Stimulated activated CD4-positive, alpha-beta T cell treated with anti-CD3 and anti-CD28 coated beads, Interleukin-4, amount 100 ng/mL, for 4 hours (primary cell): ENCODE measurements at places on chromosomes 5 and 9.

GRCh38 chr9:68462105-68462775, 78.4 kb downstream of the TMEM252 start:
- no peak for DNase-seq

GRCh38 chr5:156387391-156387790, 60.4 kb downstream of the SGCD start:
- no peak for DNase-seq

DNA sequence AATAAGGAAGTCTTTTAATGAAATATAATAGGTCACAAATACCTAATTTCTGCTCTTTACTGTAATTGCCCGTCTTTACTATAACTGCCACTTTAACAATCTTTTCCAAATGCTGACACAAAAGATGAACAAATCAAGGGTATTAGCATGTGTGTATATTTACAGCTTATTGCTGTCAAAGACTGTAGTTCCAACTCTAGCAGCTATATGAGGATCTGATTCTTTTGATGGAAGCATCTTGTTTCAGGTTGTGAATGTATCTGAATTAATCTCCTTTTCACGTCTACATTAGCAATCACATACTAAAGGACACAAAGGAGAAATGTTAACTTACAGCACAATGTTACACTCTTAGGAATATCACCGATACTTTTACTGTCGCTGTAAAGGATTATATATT, 27.9 kb downstream of the RFX3 start:
- no peak for DNase-seq

- DNase-seq, result no peak
Observed at GRCh38 chr5:36641431-36641830, 35.0 kb downstream of the SLC1A3 start.

GRCh38 chr5:1343315-1343751, 1.6 kb downstream of the CLPTM1L start:
- DNase-seq, result no peak

- no peak for DNase-seq
Observed at GRCh38 chr9:115998666-115999065, 154.9 kb upstream of the PAPPA start.

- no peak for DNase-seq
Observed at GRCh38 chr5:142326480-142326938, 1.7 kb upstream of the SPRY4 start.

DNA sequence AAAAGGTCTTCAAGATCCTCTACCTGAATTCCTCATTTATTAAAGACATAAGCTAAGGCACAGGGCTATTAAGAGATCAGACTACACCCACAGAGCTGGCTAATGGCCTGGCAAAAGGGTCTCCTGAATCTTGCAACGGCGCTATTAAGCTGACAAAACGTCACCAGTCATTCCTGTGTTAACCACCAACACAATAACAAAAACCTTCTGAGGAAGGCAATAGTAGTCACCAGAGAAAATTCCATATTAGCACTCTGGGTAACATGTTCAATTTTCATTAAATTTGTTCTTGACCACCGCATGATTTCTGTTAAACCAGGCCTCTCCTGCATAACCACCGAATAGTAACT, 77.0 kb downstream of the GNAQ start:
- no peak for DNase-seq

GRCh38 chr9:69898714-69899209, 78.1 kb downstream of the CFAP95 start:
- DNase-seq, result no peak

GRCh38 chr5:113897748-113898147, 384.3 kb downstream of the YTHDC2 start:
- DNase-seq, result no peak

GRCh38 chr5:1805736-1806135, 4.5 kb downstream of the NDUFS6 start:
- no peak for DNase-seq

GRCh38 chr5:119220576-119221197, 135.1 kb upstream of the TNFAIP8 start:
- no peak for DNase-seq

DNA sequence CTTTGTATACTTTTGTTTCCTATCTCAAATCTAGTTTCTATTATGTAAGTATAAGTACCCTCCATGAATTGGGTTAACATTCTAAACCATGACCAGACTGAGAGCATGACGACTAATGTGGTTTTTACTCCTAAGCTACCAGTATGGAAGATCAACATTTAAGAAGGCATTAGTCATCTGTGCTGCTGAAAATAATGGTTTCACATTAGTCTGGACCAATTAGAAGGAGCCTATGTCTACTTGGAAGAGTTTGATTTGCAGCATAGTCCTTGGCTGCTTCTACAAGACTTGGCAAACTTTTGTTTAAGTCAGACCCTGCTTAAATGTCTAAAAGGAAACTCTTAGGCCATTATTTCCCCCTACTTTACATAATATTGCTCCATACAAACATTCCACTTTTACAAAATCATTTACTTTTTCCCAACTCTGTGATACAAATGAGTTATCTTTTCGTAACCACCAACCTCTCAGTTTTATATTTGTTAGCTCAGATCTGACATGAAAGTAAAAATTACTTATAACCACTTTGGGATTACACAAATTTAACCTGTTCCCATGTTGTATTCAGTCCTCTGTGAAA, 186.7 kb downstream of the COMMD10 start:
- DNase-seq, result no peak

GRCh38 chr9:131867611-131868192, 127.8 kb upstream of the RAPGEF1 start:
- DNase-seq, result no peak

- no peak for DNase-seq
Observed at GRCh38 chr9:77022783-77023440, 3.5 kb downstream of the FOXB2 start.

DNA sequence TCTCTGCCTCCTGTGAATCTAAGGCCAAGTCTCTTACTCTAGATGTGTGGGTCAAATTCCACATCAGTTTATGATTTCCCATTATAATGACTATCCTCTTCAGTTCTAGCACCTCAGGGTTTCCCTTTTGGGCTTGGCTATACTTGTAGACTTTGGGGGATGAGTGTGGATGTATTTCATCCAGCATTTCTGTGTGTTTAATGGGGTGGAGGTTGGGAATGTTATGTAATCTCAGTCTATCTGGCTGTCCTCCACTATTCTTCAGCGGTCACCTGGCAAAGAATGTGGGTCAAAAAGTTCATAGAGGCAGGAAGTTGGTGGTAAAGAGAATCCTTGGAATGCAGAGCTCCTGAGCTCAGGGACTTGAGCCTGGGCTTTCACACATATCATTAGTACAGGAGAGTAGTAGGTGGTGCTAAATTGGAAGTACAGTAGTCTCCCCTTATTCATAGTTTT, 64.9 kb downstream of the CFAP95 start:
- no peak for DNase-seq

- no peak for DNase-seq
Observed at GRCh38 chr9:138053321-138053868, 175.8 kb downstream of the CACNA1B start.

DNA sequence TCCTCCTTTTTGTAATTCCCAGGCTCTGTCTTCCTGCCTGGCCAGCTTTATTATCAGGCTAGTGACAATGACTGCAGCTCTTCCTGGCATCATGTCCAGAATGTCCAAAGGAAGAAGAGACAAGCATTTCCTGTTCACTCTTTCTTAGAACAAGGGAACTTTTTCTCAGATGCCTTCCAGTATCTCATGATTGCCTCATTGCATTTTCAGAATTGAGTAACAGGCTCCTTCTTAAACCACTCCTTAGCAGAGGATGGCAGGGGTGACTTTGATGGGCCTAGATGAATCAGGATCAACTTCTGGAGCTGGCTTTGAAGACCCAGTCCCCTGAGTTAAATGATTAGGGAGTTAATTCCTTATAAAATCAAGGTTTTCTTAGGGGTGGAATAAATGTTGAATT, 92.9 kb upstream of the RASGRF2 start:
- DNase-seq, result no peak

- DNase-seq, result no peak
Observed at GRCh38 chr5:56506211-56506965, 273.3 kb upstream of the ANKRD55 start.

DNA sequence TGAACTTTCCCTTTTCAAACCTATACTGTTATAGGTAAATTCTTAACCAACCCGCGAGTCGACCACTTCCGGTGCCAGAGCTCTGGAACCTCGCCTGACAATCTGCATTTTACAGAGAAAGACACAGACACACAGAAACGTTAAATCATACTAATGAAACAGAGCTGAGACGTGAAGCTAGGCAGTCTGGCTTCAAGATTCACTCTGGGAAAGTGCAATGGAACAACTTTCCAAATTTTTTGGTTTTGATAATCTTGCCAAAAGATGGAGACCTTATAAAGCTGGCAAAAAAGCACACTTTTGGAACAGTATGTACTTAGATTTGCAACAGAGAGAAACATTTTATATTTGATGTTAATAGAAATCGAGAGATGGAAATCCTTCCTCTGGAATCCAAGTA, 15.9 kb upstream of the WNT8A start:
- DNase-seq, result no peak

GRCh38 chr5:76556511-76557221, 66.5 kb downstream of the F2RL2 start:
- DNase-seq, result no peak

- DNase-seq, result no peak
Observed at GRCh38 chr9:106945727-106946660, 83.0 kb downstream of the ZNF462 start.

DNA sequence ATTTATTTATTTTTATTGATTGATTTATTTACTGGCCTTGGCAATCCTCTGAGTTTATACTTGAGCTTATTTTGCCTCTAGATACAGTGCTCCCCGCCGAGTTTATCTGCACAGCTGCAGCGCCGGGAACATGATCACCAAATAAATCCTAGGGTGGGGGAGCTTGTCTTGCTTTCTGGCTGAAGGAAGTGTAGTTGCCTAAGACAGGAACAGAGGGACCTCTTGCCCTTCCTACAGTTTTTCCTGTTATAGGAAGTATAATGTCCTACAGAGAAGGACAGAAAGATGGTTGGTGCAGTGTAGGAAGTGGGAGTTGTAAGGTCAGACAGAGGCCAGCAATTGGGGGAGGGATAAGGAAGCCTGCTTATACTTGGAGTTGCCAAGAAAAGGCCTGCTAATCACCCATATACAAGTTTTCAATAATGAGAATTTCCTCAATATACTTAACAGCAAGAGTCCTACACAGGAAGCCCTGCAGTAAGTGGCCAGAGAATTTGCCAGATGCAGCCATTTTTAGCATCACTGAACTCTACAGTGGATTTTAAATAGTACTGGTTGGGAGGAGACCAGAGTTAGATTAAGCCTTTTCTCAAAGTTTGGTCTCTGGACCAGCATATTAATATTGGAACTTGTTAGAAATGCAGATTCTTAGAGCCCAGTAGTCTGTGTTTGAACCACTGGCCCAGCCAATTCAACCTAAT, 7.7 kb downstream of the AOPEP start:
- no peak for DNase-seq

DNA sequence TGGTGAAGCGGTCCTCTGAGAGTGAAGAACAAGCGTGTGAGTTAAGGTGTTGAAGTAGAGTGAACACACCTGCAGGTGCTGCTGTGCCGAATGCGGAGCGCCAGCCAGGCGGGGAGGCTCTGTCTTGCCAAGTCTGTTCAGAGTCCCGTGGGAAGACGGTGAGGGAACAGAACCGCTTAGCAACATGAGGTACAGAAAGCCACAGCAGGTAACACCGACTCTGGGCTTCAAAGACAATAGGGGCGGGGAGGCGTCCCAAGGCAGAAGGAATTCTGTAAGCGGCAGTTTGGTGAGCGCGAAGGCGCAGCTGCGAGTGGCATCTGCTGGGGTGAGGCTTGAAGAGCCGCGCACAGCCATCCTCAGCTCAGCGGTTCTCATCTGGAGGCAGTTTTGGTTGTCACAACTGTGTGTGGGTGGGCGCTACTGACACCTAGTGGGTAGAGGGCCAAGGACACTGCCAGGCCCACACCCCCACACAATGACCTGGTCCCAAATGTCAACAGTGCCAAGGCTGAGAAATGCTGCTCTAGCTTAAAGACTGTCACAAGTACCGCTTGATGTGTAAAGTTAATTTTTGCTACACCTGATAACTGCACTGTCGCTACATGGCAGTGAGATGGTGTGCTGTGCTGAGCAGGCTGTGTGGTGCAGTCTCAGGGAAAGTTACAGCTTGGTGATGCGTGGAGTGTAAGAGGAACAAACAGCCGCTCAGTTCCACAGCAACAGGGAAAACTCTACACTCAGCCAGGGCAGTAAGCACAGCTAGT, 67.4 kb upstream of the TBC1D9B start:
- DNase-seq, result peak; percentile 5

DNA sequence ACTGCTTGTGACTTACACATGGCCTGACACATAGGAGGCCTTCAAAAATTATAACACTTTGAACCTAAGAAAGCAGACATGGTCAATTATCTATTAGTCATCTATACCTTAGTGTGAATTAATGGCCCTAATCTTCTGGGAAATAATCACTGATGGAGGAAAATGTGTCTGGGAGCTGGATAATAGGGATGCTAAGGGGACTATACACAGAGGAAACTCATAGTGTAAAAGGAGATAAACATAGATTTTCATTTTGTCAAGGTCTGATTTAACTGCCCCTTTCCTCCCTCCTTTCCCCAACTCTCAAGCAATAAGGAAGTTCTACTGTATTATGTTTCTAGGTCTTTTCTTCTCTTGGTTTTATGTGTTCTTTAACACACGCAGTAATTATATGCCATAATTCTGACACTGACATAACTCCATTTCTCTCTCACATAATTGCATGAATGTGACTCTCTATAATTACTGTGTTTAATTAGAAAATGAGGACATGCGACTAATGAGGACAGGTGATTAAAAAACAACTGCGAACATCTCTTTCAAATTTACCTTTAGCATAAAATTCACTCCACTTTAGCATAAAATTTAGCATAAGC, 18.7 kb upstream of the PRELID2 start:
- no peak for DNase-seq

DNA sequence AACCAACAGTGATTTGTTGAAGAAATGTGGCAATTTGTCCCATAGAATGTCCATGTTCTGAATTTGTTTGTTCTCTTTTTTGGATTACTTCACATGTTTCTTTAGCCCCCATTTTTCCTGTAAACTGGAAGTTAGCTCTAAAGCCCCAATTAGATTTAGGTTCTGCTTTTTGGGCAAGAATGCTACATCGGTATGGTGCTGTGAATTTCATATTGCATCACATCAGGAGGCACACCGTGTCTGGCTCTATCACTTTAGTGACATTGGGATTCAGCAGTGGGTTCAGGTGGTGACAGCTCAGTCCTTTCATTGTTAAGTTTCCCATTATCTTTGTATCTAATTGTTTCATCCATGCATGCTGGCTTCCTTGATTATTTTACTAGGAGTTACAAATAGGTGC, 27.9 kb downstream of the ADGRV1 start:
- no peak for DNase-seq

DNA sequence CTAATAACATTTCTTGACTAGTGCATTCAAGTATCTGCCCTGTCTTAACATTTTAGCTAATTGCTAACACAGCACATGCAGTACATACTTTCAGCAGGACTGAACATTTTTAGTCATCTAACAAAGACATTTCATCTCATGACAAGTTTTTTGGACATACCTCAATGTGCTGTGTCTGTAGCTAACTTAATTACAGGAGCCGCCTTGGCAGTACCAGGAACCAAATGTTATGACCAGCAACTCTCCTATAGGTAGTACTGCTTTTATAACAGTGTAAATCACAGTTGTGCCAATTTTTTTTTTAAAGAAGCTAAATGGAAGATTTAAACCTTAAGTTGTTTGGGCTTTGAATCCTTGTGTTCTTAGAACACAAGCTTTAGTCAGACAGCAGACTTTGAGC, 99.4 kb upstream of the SAP30L start:
- no peak for DNase-seq

GRCh38 chr9:78122631-78123030, 91.0 kb upstream of the GNAQ start:
- no peak for DNase-seq

GRCh38 chr5:158875272-158875679, 224.4 kb downstream of the EBF1 start:
- no peak for DNase-seq

- DNase-seq, result no peak
Observed at GRCh38 chr5:116938488-116938887, 363.9 kb upstream of the SEMA6A start.
